ENCODE measurements at places on chromosomes 16 and 17. TPM values are rescaled to one million over a fixed set of nuclear protein-coding genes. Genes with fewer than 3 reads are reported as not detected.

The CPHXL2 gene
- not detected for total RNA-seq

The NCOR1 gene
- total RNA-seq: 74.8 TPM

The CEP112 gene
- 6.8 TPM for total RNA-seq

The GDPD3 gene
- total RNA-seq: 1.4 TPM

The KRTAP17-1 gene
- total RNA-seq: not detected

The CD300C gene
- 0.08 TPM for total RNA-seq

The KRT40 gene
- total RNA-seq: not detected

The ADORA2B gene
- total RNA-seq: 15.8 TPM

The TBC1D3 gene
- total RNA-seq: not detected

The FOXL1 gene
- 1.7 TPM for total RNA-seq

The IRX6 gene
- not detected for total RNA-seq

The NAGS gene
- 1.1 TPM for total RNA-seq

The KRT13 gene
- 0.48 TPM for total RNA-seq

The KCNH4 gene
- total RNA-seq: 0.42 TPM

The TBX4 gene
- total RNA-seq: 0.09 TPM

The CRHR1 gene
- total RNA-seq: not detected

The PMFBP1 gene
- total RNA-seq: 0.05 TPM

The CRYBA1 gene
- total RNA-seq: not detected

The EPN3 gene
- 0.23 TPM for total RNA-seq

The CALB2 gene
- 7.8 TPM for total RNA-seq

The PIPOX gene
- total RNA-seq: 0.21 TPM

The CBFA2T3 gene
- 0.23 TPM for total RNA-seq

The MPO gene
- total RNA-seq: not detected

The NHERF2 gene
- total RNA-seq: 57.1 TPM

The CD300LG gene
- total RNA-seq: not detected

The MPDU1 gene
- 117 TPM for total RNA-seq

The MYL4 gene
- 0.17 TPM for total RNA-seq

The ASPA gene
- total RNA-seq: not detected

The CD300LB gene
- total RNA-seq: not detected

All from A549 treated with RU486 at 1 μM for 4 hours (cell line).